ENCODE measurements at places on chromosomes 4 and X. TPM values are rescaled to one million over a fixed set of nuclear protein-coding genes. Genes with fewer than 3 reads are reported as not detected.

The CTAG2 gene
- total RNA-seq = not detected

The FMR1NB gene
- not detected for total RNA-seq

The PDE5A gene
- not detected for total RNA-seq

DNA sequence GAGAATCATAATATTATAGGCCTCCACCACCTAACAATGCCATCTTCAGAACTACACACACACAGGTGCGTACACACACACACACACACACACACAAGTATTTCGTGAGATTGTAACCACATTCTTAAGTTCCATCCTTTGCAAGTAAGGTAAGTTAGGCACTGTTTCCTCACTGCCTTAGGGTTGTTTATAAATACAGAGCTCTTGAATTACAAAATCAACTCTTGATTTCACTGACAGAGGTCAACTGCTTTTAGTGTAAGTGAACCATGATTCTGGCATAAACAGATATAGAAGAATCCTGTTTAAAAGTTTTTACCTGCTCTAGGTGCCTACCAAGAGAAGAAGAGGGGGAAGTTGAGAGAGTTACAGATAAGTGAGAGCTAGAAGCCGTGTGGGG, 166.1 kb downstream of the DMD start:
- H3K36me3 ChIP-seq = no peaks in the 10 kb centered on the region
- H3K27ac ChIP-seq = no peak overlapping the region
- no peak overlapping the region for H3K4me3 ChIP-seq
- no peaks in the 10 kb centered on the region for H3K4me1 ChIP-seq
- H3K27me3 ChIP-seq = no peaks in the 10 kb centered on the region
- no peak for DNase-seq

DNA sequence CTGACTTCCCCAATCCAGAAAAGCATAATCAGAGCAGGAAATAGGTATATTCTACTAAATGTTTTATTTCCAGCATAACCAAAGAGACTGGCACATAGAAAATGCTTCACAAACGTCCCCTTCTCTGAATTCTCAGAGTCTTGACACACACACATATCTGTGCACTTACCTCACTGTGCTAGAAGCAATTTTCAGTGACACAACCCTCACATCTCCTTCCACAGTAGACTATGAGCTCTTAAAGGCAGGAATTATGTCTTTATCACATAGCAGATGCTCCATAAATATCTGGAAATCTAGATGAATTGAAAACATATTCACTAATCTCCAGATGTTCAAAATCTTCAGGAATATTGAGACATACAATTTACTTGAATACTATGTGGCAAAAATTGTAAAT, 5.9 kb downstream of the SOWAHB start:
- no peaks in the 10 kb centered on the region for H3K4me1 ChIP-seq
- peaks cover 44% of the 10 kb centered on the region for H3K27me3 ChIP-seq
- H3K27ac ChIP-seq = no peak overlapping the region
- DNase-seq = no peak
- no peaks in the 10 kb centered on the region for H3K36me3 ChIP-seq

GRCh38 chr4:11691236-11691635, 262.5 kb upstream of the HS3ST1 start:
- no peaks in the 10 kb centered on the region for H3K27me3 ChIP-seq
- H3K4me1 ChIP-seq = no peaks in the 10 kb centered on the region
- H3K36me3 ChIP-seq = no peaks in the 10 kb centered on the region
- H3K27ac ChIP-seq = no peak overlapping the region
- DNase-seq = no peak

GRCh38 chr4:113759696-113760093, 1.8 kb downstream of the CAMK2D start:
- peak overlapping the region; percentile 93 for H3K4me3 ChIP-seq
- no peaks in the 10 kb centered on the region for H3K27me3 ChIP-seq
- DNase-seq = no peak

GRCh38 chrX:137930533-137930932, 364.6 kb downstream of the ZIC3 start:
- no peaks in the 10 kb centered on the region for H3K4me1 ChIP-seq
- no peaks in the 10 kb centered on the region for H3K36me3 ChIP-seq
- no peak overlapping the region for H3K27ac ChIP-seq
- H3K4me3 ChIP-seq = no peak overlapping the region
- DNase-seq = no peak
- no peaks in the 10 kb centered on the region for H3K27me3 ChIP-seq

- H3K36me3 ChIP-seq = peaks cover 30% of the 10 kb centered on the region
- DNase-seq = no peak
- no peaks in the 10 kb centered on the region for H3K27me3 ChIP-seq
- H3K4me3 ChIP-seq = no peak overlapping the region
Observed at GRCh38 chr4:76194325-76194724, 19.3 kb downstream of the SCARB2 start.

DNA sequence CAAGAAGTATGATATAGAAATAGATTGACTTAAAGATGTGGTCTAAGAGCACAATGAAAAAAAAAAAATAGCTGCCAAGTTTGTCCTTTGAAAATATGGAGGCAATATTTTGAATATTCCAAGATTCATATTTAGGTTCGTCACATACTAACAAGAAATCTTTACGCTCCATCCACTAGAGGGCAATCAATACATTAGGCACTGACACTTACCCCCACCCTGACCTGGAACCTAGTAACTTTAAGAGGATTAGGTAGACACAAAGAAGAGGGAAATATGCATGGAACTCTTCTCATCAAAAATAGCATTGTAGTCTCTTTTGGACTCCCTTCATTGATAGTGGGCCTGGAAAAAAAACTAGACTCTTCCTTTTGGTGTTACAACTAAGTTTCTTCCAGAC, 1108.1 kb downstream of the PCDH19 start:
- H3K27me3 ChIP-seq = no peaks in the 10 kb centered on the region
- H3K27ac ChIP-seq = no peak overlapping the region
- no peak for DNase-seq
- no peaks in the 10 kb centered on the region for H3K36me3 ChIP-seq
- H3K4me3 ChIP-seq = no peak overlapping the region
- H3K4me1 ChIP-seq = no peaks in the 10 kb centered on the region

DNA sequence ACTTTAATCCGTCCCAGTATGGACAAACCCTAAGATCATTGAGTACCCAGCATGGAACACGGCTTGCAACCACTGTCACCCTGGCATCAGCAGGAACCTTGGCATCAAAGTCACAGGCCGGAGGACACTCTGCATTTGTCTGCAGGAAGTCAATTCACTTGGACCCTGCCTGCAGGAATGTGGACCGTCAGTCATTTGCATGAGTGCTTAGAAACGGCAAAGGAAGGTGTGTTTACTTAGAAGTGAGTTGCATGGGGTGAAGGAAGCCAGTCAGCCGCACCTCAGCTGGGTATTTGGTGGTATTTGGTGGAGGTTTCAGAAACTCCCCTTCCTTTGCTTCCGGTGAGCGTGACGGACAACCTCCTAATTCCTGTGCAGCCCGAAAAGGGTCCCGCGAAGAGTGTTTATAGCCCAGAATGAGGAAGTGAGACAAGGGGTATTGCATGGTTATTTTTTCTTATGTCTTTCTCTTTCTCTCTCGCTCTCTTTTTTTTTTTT, 15.5 kb downstream of the P2RY8 start:
- H3K27me3 ChIP-seq = no peaks in the 10 kb centered on the region
- H3K36me3 ChIP-seq = peaks cover 48% of the 10 kb centered on the region
- H3K4me3 ChIP-seq = peak overlapping the region; percentile 72
- peak overlapping the region; percentile 82 for H3K27ac ChIP-seq
- peaks cover 57% of the 10 kb centered on the region for H3K4me1 ChIP-seq

GRCh38 chr4:70945046-70945445, 42.9 kb downstream of the MOB1B start:
- H3K27ac ChIP-seq = no peak overlapping the region
- no peaks in the 10 kb centered on the region for H3K27me3 ChIP-seq
- peaks cover 7% of the 10 kb centered on the region for H3K36me3 ChIP-seq
- no peak for DNase-seq

DNA sequence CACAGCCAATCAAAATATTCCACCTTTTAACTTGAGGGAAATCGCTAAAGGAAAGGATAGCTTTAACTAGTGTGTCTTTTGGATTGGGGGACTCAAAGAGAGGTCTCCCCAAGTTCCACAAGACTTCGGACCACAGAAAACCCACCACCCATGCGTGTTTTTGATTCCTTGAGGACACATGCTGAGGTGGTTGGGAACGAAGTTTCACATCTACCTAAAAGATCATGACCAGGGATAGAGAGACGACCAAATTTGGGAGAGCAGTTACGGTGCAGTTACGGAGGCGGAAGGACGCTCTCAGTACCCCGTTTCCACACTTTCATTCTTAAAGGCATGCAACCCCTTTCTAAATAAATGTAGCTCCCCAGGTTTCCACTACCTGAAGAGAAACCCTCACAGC, 1.1 kb downstream of the PCYT1B start:
- H3K4me3 ChIP-seq = peak overlapping the region; percentile 34
- DNase-seq = no peak
- H3K27me3 ChIP-seq = peaks cover 20% of the 10 kb centered on the region
- H3K4me1 ChIP-seq = peaks cover 15% of the 10 kb centered on the region

DNA sequence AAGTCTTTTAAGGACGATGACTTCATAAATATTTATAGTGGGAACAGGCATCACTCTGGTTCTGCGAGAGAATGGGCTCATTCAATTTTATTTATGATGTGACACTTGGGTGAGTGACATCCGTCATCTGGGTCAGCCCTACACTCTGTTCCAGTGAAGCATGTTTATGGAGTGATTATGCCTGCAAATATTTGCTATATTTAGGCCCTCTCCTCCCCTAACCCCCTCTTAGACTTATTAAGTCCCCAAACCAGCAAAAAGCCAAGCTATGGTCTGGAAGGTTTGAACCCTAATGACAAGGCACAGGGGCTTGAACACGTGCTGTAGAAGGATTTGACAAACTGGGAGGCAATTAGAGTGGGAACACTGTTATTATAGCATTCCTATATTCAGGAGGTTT, 55.9 kb downstream of the C4orf51 start:
- no peak overlapping the region for H3K4me3 ChIP-seq
- H3K27me3 ChIP-seq = peaks cover 16% of the 10 kb centered on the region
- peaks cover 12% of the 10 kb centered on the region for H3K4me1 ChIP-seq
- no peak overlapping the region for H3K27ac ChIP-seq
- H3K36me3 ChIP-seq = no peaks in the 10 kb centered on the region
- no peak for DNase-seq

DNA sequence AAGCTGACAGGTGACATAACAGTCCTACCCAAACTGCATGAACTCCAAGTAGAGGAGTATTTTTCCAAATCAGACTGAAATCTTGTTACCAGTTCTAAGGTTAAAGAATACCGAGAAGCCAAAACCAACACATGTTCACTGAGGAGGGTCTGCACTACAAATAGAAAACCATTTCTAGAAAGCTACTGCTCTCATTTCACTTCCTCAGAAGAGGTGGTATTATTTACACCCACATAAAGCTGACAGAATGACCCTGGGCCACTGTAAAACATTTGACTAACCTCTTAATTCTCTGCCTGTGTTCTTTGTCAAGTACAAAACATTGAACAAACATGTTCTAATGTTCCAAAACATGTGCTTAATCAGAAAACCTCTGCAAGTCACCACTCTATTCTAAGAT, 95.8 kb downstream of the IQCM start:
- no peak overlapping the region for H3K27ac ChIP-seq
- no peak overlapping the region for H3K4me3 ChIP-seq
- DNase-seq = no peak
- no peaks in the 10 kb centered on the region for H3K36me3 ChIP-seq
- H3K4me1 ChIP-seq = no peaks in the 10 kb centered on the region

- no peak overlapping the region for H3K4me3 ChIP-seq
- peaks cover 78% of the 10 kb centered on the region for H3K36me3 ChIP-seq
- no peaks in the 10 kb centered on the region for H3K27me3 ChIP-seq
Observed at GRCh38 chr4:10079912-10080588, 36.5 kb downstream of the WDR1 start.

- no peaks in the 10 kb centered on the region for H3K36me3 ChIP-seq
- no peak overlapping the region for H3K4me3 ChIP-seq
- H3K4me1 ChIP-seq = no peaks in the 10 kb centered on the region
- no peak for DNase-seq
- H3K27me3 ChIP-seq = no peaks in the 10 kb centered on the region
Observed at GRCh38 chrX:10288373-10288975, 131.7 kb downstream of the CLCN4 start.

DNA sequence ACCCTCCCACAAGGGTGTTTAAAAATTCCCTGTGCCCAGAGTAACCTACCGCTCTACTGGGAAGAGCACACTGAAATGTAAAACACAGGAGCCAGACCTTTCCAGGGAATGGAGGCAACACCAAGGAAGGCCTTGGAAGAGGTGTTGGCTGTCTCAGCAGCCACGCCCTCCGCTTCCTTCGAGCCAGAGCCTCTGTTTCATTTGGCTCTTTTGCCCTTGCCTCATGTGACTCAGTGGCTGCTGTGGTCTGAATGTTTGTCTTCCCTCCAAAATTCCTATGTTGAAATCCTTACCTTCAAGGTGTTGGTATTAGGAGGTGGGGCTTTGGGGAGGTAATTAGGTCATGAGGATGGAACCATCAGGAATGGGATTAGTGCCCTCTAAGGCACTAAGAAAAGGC, 11.3 kb downstream of the SCD5 start:
- DNase-seq = no peak
- H3K27ac ChIP-seq = no peak overlapping the region
- H3K4me1 ChIP-seq = no peaks in the 10 kb centered on the region
- no peaks in the 10 kb centered on the region for H3K36me3 ChIP-seq
- peaks cover 13% of the 10 kb centered on the region for H3K27me3 ChIP-seq

GRCh38 chr4:145812919-145813318, 125.7 kb downstream of the ZNF827 start:
- H3K4me1 ChIP-seq = peaks cover 37% of the 10 kb centered on the region
- H3K4me3 ChIP-seq = no peak overlapping the region
- no peaks in the 10 kb centered on the region for H3K27me3 ChIP-seq

DNA sequence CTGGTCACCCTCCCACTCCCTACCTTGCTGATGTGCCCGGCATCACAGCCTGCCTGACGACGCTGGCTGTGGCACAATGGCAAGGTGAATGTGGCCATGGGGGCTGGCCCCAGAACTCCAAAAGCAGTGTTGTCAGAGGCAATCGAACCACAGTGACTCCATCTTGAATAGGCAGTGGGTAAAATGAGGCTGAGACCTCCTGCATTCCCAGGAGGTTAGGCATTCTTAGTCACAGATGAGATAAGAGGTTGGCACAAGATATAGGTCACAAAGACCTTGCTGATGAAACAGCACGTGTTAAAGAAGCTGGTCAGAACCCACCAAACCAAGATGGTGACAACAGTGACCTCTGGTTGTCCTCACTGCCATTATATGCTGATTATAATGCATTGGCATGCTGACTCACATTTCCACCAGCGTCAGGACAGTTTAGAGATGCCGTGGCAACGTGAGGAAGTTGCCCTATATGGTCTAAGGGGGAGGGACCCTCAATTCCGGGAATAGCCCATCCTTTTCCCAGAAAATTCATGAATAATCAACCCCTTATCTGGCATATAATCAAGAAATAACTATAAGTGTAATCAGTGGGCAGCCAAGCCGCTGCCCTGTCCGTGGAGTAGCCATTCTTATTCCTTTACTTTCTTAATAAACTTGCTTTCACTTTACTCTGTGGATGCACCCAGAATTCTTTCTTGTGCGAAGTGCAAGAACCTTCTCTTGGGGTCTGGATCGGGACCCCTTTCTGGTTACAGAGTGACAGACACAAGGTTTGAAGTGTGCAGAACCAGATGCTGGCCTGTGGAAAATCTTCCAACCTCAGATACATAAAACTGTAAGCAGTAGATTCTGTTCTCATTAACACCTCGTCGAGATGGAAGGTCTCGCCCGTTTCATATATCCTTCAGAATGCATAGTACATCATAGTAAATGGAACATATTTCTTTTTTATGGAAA, 26.8 kb upstream of the CLDN24 start:
- H3K4me1 ChIP-seq = peaks cover 19% of the 10 kb centered on the region
- H3K4me3 ChIP-seq = peak overlapping the region; percentile 22
